LHCN-M2 (cell line): ENCODE measurements at places on chromosomes 4 and X. TPM values are rescaled to one million over a fixed set of nuclear protein-coding genes. Genes with fewer than 3 reads are reported as not detected.

DNA sequence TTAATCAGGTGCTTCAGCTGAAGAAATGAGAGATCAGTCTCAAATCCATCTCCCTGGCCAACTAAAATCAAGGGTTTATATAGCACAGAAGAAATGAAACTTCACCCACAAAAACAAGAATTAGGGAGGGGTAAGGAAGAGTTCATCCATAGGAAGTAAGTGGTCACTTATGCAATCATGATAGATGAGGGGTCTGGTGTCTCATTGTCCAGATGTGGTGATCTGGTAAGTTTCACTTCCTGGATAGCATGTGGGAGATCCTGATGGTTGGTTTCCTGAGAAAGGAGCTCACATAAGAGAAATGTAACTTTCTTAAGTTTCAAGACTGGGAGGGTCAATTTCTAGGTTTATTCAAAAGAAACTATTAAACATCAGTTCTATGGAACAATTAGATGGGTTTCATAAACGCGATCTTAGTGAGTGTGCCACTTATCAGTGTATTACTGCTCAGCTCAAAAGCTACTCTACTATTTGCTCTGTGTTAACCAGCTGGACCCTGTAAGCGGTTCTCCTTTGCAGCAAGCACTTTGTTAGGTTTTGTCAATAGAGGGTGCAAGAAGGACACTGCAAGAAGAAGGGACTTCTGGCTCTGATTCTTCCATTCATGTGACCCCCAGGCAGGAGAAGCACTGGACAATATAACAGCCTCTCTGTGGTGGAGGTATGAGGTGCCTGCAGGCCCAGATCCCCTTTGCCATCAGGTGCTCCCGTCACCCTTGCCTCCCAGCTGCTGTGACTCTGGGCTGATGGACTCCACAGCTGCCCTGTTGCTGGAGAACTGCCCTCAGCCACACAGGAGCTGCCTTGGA, 35.4 kb upstream of the HPSE start:
- peak; percentile 18 for DNase-seq

TEX13B gene
- total RNA-seq: not detected in 2 replicates

GRCh38 chr4:107559653-107560052, 160.4 kb downstream of the PAPSS1 start:
- DNase-seq: no peak

GRCh38 chr4:104749062-104749461, 254.4 kb upstream of the CXXC4 start:
- no peak for DNase-seq

- no peak for DNase-seq
Observed at GRCh38 chr4:188417181-188417580, 277.9 kb downstream of the TRIML1 start.

DNA sequence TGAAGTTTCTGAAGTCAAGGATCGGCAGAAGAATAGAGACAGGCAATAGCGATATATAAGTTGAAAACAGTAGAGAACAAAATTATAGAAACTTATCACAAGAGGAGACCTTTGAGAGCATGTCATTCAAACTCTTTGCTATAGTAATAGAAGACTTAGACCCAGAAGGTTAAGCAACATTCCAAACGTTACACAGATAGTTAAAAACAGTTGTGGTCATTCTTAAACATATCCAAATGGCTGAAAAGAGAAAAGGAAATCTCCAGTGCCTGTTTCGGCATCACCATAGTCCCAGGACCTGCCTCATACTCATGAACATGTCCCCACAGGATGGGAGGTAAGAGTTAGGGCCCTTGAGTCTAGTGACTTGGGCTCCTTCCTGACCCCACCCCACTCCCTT, 258.1 kb upstream of the NOCT start:
- no peak for DNase-seq

SHISA3 gene
- not detected in 2 replicates for total RNA-seq

FGFRL1 gene
- total RNA-seq: 16.4 and 17.8 TPM in 2 replicates

DNA sequence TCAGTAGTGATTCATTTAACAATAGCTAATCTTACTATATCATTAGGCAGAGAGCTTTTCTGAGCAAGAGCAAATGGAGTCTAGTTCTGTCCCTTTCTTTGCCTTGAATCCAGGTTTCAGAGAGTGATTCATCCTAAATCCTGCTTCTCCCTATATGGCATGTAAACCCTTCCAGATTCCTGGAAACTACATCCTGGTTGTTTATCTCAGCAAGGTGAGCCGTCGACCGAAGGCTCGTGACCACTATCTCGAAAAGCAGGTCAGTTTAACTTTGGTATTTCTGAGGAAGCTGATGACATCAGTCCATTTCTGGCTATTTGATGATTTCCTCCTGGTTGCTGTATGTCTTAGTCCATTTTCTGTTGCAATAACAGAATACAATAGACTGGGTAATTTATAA, 40.7 kb upstream of the ERVMER34-1 start:
- DNase-seq: no peak

CDK16 gene
- total RNA-seq: 132 and 136 TPM in 2 replicates

- peak; percentile 0 for DNase-seq
Observed at GRCh38 chrX:31021537-31021936, 50.3 kb downstream of the FTHL17 start.

- DNase-seq: no peak
Observed at GRCh38 chr4:82282875-82283274, 90.9 kb downstream of the HNRNPD start.

- DNase-seq: peak; percentile 10
Observed at GRCh38 chrX:107629540-107629909, 1.2 kb downstream of the PRPS1 start.

AMBN gene
- not detected in 2 replicates for total RNA-seq

- DNase-seq: no peak
Observed at GRCh38 chrX:139213241-139213709, 317.3 kb upstream of the F9 start.

DNA sequence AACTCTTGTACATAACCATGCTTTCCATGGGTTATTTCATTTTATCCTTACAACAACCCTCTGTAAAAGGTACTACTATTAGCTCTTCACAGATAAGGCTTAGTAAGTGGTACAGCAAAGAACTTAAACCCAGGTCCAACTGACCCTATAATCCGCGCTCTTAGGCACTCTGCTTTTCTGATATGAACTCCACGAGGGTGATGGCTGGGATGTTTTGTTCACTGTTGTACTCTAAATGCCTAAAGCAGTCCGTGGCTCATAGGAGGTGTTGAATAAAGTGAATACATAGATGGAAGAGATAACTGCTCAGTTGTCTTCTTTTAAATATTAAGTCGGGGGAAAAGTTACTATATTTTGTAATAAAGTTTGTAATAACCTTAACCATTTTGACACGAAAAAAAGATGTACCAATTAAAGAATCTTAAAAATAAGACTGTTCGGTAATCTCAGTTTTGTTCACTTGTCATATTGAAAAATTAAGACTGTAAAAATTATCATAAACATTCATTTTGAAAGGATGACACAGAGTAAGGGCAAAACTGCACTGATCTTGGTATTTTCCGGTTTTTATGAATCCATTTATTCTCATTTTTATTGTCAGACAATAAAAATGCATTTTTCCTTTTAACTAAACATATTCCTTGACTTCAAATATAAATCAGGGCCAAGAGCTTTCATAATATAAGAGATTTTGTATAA, 166.5 kb downstream of the FBXW7 start:
- DNase-seq: no peak

- DNase-seq: no peak
Observed at GRCh38 chr4:155569960-155570515, 96.6 kb upstream of the GUCY1A1 start.

SULT1E1 gene
- total RNA-seq: not detected in 2 replicates

DNA sequence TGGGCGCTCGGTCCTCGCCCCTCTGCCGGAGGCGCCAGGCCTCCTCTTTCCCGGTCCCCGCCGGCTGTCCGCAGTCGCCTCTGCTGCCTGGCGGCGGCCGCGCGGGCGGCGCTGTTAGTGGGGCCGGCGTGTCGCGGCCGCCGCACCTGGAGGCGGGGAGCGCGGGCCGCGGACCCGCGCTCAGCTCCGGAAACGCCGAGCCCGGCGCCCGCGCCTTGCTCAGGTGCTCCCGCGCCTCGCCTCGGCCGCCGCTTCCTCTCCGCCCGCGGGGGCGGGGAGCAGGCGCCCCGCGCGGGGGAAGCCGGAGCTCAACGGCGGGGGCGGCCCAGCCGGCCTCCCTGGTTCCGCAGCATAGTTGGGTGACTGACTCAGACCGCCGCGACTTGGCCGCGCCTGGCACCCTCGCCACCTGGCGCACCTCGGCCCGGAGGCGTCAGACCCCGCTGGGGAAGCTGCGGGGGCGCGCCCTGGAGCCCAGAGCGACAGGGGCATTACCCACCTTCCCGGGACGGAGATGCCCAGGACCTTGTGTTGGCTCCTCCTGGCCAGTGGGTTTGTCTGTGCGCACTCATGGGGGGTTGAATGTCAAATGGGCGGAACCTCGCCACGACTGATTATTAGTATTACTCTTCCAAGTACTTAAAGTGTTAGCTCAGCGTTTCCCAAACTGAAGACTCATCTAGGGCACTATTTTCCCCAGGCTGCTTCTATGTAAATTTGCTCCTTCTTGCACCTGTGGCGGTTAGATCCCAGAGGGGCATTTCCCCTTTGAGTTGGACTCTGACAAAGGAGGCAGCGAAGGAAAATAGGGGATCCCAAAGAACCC, at the start of gene ARAP2:
Gene ARAP2, minus strand, starts transcription at position 258 of the 826 bp plus-strand sequence. CDS start 15,028 bp downstream, outside the sequence.
- DNase-seq: no peak

DMRTC1B gene
- not detected in 2 replicates for total RNA-seq

CXCL3 gene
- 8.7 and 16.0 TPM in 2 replicates for total RNA-seq

GRCh38 chrX:32678487-32678886, 532.9 kb downstream of the DMD start:
- DNase-seq: no peak

DNA sequence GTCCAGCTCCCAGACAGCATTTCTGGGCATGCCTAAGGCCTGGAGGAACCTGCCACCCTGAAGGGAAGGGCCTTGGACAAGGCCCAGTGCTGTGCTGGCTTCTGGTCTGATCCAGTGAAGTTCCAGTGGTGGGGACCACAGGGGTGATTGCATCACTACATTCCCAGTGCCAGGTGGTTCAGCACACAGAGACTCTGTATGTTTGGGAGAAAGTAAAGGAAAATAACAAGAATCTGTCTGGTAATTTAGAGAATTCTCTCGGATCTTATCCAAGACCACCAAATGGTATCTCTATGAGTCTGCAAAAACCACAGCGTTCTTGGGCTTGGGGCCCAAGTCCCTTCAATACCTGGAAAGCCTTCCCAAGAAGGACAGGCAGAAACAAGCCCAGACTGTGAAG, 131.8 kb upstream of the MAD2L1 start:
- DNase-seq: no peak

GRCh38 chrX:3293251-3293650, 53.2 kb downstream of the MXRA5 start:
- no peak for DNase-seq

GPAT3 gene
- 1.5 and 2.3 TPM in 2 replicates for total RNA-seq

DNA sequence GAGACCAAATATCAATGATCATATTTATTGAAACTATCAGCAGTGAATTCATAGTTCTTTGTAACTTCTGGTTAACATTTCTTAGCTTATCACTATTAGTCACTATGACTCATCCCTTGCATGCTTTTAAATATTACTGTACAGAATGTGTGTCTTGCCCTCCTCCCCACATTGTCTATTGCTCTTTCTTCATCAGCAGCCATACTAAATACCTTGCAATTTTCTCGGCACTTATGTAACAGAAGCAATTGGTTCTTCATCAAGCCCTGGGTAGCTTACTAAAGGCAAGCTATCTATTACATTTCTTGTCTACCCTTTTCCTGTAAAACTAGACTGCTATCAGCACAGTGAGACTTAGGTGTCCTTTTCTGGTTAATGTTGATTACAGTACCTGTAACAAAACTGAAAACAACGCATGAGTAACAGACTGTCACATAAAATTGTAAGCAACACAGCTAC, 8.2 kb downstream of the KLHL4 start:
- peak; percentile 74 for DNase-seq

- DNase-seq: no peak
Observed at GRCh38 chr4:1506956-1507721, 100.9 kb upstream of the NKX1-1 start.

- no peak for DNase-seq
Observed at GRCh38 chr4:183241721-183242151, 78.3 kb downstream of the CLDN22 start.

TMEM192 gene
- total RNA-seq: 12.5 and 14.9 TPM in 2 replicates

GRCh38 chr4:25252230-25253070, 18.6 kb downstream of the PI4K2B start:
- DNase-seq: no peak

ZNF595 gene
- 4.9 and 6.0 TPM in 2 replicates for total RNA-seq

RNF212 gene
- not detected in 2 replicates for total RNA-seq

GRCh38 chr4:118905566-118905965, 16.9 kb downstream of the SYNPO2 start:
- peak; percentile 43 for DNase-seq

DNA sequence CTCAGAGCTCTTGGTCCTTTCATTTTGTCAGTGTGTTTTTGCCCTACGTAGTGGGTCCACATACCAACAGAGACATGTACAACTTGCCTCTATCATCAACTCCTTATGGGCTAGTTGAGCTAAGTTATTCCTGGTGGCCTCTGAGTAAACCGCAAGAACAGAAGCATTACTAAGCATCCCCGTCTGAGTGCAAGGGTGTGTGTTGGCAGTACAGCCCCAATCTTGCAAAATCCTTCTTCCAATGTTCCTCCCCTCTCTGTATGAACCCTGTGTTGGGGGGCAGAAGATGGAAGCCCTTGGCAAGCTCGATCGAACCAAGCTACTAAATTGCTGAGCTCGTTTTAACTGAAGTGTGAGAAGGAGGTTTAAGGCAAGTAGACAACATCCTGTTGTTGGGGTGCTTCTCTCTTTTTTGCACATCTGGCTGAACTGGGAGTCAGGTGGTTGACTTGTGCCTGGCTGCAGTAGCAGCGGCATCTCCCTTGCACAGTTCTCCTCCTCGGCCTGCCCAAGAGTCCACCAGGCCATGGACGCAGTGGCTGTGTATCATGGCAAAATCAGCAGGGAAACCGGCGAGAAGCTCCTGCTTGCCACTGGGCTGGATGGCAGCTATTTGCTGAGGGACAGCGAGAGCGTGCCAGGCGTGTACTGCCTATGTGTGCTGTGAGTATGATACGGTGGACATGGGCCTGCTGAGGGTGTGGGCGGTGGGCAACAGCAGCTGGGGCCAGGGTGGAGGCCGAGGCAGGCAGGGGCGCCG, at the start of gene SH2D1A:
Gene SH2D1A, plus strand, starts transcription at position 447 of the 760 bp plus-strand sequence. Its CDS starts 80 bp downstream, at position 527.
- no peak for DNase-seq

GRCh38 chr4:4947721-4948120, 71.5 kb downstream of the CYTL1 start:
- no peak for DNase-seq

DNA sequence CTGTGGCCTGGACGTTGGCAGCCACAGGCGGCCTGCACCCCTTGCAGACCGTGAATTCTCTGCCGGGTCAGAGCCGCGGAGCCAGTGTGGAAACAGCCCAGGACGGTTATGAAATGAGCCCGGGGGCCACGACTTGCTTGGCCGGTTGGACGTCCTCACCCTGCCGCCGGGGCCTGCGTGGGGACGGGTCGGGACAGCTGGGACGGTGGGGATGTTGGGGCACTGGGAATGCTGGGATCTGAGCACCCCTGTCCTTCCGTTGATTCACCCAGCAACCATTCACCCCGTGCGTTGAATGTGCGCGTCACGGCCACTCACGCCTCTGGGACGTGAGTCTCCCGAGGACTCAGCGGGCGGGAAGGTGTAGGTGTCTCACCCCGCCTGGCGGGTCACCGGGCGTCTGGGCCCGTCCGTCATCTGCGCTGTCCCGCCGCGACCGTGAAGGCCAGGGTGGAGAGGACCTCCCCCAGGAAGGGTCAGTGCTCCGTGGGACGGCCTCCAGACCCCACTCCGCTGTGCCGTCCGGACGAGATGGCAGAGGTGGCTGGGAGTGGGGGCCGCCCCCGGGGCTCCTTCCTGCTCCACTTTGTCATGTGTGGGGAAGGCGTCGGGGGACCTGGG, 4.5 kb upstream of the PLCXD1 start:
- DNase-seq: peak; percentile 43

GYG2 gene
- total RNA-seq: 2.4 and 3.1 TPM in 2 replicates

GRCh38 chr4:101304916-101305315, 42.4 kb downstream of the PPP3CA start:
- DNase-seq: peak; percentile 27

RAI2 gene
- total RNA-seq: 0.11 TPM in 1 of 2 replicates, not detected in the other
